ENCODE measurements at places on chromosomes 7 and 10.

- no peak for DNase-seq
These were observed 312.6 kb upstream of the COBL start for GRCh38 chr7:51629206-51629605.

- DNase-seq = no peak
These were observed 942.9 kb downstream of the NRG3 start for GRCh38 chr10:82817676-82818422.

DNA sequence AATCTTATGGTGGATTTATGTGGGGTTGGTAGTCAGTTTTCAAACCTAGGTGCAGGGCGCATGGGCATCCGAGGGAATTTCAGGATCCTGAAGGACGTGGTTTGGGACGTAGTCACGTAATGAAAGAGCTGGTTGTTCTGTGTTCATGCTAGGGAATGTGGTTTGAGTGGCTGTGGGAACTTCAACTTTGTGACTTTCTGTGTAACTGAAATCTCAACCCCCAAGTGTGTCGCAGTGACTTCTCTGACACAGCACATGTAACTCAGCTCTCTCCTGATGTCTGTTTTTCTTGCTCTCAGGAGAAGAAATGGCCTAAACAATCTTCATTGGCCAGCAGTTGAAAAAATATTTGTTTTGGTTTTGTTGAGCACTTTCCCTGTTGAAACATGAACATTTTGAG lies 199.0 kb downstream of the PTEN start:
- no peak for DNase-seq

- no peak for DNase-seq
These were observed 13.2 kb downstream of the HYCC1 start for GRCh38 chr7:23000597-23001360.

DNA sequence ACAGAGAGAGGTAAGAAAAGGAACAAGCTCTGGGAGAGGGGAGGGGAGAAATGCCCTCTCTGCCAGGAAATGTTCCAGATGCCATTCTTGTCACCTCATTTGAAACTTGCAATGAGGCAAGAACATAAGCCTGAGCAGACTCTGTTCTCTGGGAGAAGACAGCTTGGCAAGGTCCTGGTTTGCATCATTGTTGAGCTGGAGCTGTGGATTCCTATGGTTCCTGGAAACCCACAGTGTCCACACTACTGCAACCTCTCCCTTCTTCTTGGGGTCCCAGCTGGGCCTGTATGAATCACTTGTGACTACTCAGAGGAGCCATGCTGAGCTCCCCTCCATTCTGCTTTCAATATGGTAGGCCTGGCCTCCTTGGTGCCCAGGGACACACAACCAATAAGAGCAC lies 60.8 kb upstream of the HECTD2 start:
- DNase-seq = no peak

- DNase-seq = no peak
These were observed 206.1 kb upstream of the NPSR1 start for GRCh38 chr7:34451923-34452322.

DNA sequence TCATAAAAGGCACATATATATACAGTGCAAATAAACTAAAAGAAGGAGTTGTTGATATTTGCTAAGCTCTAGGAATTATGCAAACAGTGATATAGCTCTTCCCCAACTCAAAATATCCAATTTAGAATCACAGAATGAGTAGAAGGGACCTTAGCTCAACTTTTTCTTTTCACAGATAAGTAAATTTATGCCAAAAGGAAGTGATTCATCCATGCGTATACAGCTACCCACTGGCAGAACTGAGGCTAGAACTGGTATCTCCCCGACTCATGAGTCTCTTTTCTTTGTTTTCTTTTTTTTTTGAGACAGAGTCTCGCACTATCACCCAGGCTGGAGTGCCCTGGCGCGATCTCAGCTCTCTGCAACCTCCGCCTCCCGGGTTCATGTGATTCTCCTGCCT lies 54.2 kb upstream of the SVIL start:
- no peak for DNase-seq

- no peak for DNase-seq
These were observed 69.9 kb downstream of the APBB1IP start for GRCh38 chr10:26508016-26508415.

GRCh38 chr10:1198453-1199344 lies 142.5 kb downstream of the WDR37 start:
- DNase-seq = no peak

DNA sequence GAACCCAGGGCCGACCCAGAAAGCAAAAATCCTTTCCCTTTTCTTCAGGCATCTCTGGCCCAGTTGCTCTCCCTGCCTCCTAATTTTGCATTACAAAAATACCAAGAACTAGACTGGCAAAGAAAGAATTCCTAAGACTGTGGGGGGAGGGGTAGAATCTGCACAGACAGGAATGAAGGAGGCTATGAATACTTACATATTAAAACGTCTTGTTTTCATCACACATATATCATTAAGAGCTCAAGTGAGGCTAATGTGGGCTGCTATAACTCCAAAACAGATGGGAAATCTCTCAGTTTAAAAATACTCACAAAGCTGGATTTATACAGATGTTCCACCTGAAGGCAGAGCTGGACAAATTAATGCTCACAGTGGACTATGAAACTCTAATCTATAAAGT lies 29.2 kb upstream of the MKX start:
- DNase-seq = no peak

DNA sequence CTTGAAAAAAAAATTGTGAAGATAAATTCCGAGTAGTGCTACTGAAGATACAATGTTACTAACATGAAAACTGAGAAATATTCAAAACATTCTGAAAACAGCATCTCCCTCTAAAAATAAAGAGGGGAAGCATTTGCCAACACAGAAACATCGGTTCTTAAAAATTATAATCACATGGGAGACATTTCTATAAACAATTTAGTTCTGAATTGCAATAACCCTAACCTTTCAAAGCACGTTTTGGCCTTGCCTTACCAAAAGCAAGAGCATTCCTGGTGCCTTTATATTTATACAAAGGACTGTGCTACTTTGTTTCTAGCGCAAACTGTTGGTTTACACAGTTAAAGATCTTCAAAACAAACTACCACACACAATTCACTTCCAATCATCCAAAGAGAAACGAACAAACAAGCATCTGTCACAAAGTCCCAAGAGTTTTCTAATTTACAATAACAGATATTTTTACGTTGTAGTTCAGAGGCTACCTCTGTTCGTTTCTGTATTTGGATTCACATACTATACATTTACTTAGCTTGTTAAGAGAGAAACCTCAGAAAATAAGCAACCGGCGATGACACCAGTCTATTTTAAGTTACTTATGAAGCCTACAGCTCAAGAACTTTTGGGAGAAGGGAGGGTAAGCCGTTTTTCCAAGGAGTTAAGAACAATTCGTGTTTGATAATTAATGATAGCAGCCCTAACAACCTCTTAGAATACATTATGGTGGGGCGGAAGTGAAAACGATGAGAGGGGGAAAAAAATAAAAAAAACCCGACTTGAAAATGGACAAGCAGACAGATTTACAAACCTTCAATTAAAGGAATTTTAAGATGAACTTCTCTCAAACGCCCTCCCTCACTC lies 1.3 kb downstream of the ABI1 start:
- no peak for DNase-seq

DNA sequence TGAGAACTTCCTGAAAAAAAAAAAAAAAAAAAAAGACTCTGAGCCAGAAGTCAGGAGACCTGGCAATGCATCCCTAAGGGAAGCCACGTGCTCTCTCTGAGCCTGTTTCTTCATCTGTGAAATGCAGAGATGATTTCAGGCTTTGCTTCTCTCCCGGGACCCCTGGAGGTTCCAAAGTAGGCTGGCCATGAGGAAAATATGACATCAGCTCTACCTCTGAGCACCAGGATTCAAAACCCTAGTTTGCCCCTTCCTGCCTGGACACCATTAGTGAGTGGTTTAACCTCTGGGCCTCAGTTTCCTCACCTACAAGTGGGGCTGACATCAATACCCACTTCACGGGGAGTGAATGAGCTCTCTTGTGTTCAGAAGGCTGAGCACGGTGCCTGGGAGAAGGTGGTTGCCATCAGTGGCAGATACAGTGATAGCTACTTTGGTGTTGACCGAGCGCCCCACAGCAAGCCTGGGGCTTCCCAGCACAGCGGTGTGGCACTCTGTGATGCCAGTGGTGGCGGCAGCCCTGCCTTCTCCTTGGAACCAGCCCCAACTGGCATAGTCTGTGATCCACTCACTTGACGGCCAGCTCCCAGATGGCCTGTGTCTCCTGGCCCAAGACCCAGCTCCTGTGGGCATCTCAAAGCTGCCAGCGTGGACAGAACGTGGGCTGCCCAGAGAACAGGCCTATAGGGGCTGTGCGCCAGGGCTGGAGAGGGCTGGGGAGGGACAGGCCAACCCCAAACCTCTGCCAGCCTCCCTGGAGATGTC lies 153.1 kb upstream of the UNC5B start:
- DNase-seq = no peak

DNA sequence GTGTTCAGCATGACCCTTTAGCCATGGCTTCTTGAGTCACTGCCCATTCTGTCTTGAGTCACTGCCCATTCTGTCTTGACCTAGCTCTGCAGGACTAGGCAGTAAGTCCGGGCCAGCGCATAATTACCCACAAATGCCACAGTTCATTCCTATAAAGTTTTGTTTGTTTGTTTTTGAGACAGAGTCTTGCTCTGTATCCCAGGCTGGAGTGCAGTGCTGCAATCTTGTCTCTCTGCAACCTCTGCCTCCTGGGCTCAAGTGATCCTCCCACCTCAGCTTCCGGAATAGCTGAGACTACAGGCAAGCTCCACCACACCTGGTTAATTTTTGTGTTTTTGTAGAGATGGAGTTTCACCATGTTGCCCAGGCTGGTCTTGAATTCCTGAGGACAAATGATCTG lies 32.7 kb upstream of the TARP start:
- DNase-seq = no peak

DNA sequence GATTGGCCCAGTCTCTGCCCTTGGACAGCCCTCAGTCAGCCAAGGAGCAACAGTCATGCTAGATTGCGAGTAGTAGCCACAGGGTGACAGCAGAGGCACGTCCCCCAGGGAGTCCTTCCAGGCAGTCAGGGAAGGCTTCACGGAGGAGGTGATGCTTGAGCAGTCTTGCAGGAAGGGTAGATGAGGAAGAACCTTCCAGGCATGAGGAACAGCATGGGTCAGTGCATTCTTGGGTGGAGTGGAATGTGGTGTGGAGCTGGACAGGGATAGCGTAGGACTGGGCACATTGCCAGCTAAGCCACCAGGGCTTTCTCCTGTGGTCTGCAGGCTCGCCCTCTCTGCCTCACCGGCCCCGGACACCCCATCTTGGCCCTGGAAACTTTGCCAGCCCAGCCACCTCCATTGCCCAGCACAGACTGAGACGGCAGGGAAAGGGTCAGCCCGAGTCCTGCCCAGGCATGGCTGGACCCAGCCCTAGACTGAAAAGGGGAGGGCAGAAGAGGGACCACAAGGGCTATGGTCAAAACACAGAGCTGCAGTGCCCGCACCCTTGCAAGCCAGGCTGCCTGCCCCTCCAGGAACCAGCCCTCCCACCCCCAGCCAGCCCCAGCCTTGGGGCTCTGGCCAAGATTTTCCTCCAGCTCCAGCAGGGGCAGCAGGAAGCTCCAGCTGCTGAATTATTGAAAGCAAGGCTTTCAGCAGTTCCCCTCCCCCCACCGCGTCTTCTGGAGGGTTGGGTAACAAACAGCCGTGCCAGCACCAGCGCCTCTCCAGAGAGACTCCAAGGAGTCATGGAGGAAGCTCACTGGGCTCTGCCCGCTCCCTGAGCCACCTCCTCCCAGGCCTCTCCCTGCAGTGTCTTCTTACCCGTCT lies 18.7 kb downstream of the SRRM3 start:
- no peak for DNase-seq

DNA sequence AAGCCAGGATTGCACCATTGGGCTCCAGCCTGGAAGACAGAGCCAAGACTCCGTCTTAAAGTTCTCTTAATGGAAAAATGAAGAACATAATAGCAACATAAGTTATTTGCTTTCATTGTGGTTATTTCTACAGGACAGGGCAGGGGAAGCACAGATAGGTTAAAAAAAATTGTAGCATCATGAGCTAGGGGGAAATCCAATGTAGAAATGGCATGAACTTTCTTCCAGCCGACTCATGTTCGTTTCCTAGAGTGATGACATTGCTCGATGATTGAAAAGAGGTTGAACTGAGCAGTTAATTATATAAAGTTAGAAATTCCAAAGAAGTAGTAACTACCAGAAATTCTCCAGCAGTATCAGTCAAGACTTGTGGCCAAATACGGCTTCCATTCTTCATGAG lies 64.9 kb downstream of the DAGLB start:
- DNase-seq = no peak

GRCh38 chr10:13893926-13894325 lies 307.2 kb downstream of the PRPF18 start:
- no peak for DNase-seq

DNA sequence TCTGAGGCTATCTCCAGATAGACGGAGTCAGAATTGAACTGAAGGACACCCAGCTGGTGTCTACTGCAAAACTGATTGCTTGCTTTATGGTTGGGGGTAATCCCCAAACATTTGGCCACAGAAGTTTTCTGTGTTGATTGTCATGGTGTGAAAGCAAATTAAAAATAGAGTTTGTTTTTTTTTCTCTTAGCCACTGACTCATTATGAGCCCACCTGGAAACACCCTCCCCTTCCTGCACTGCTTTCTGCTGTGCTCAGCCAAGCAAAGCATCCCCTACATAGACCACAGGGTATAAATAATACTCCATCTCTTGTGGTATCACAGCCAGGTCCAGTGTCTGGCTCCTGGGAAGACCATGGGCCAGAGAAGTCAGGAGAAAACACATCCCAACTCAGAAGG lies 6.5 kb upstream of the VWC2 start:
- no peak for DNase-seq

GRCh38 chr7:129067943-129068548 lies 13.1 kb upstream of the TNPO3 start:
- DNase-seq = no peak

DNA sequence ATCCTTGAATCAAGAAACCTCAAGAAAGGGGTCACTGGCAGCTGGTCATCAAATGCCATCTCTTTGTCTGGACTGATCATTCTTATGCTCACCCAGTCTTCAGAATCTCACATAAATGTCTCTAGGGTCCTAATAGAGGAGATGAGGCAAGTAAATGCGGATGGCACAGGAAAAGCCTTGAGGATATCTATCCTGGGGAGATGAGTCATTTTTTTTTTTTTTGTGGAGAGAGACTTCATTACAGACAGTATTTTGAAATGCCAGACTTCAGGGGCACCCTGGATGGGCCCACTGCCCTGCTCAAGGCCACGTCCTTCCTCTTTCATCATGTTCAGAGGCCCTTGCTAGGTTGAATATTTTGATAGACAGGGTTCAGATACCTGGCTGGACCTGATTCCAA lies 19.5 kb upstream of the PLPP4 start:
- DNase-seq = no peak

DNA sequence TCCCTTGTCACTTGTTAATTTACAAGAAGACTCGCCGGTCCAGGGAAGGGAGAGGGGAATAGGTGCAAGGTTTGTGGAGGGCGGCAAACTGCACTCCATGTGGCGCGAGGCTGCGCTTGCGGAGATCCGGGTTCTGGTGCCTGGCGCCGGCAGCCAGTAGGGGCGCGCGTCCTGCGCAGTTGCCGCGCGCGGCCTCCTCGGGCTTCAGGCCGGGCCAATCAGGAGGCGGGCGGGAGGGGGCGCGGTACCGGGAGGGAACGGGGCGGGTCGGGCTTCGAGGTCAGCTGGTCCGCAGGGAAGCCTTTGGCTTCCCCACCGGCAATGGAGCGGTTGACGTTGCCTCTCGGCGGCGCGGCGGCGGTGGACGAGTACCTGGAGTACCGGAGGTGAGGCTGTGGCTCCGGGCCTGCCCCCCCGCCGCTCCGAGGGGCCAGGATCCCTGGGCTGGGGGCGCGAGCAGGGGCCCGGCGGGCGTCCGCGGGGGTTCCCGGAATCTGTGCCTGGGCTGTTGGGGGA lies at the start of gene FAM221A:
Gene FAM221A, plus strand, starts transcription at position 302 of the 516 bp plus-strand sequence. Its CDS starts 20 bp downstream, at position 322.
- peak; percentile 58 for DNase-seq

GRCh38 chr10:132722394-132723329 lies 63.3 kb downstream of the NKX6-2 start:
- DNase-seq = no peak

Data from stimulated activated CD8-positive, alpha-beta memory T cell treated with anti-CD3 and anti-CD28 coated beads, Interleukin-7, amount 100 ng/mL, for 1 hour (primary cell).